ENCODE measurements at places on chromosomes 3 and 15.

- H3K4me1 ChIP-seq = no peaks in the 10 kb centered on the region
- no peak overlapping the region for H3K27ac ChIP-seq
- no peak overlapping the region for H3K4me3 ChIP-seq
- DNase-seq = no peak
- no peaks in the 10 kb centered on the region for H3K36me3 ChIP-seq
Measured at GRCh38 chr3:64462203-64462602, 225.6 kb downstream of the ADAMTS9 start.

- H3K4me3 ChIP-seq = 0 out of 2 replicates have a peak overlapping the region, but pooled peaks have one; percentile 3
- no peaks in the 10 kb centered on the region for H3K27me3 ChIP-seq
- DNase-seq = no peak
- H3K4me1 ChIP-seq = peaks cover 23% of the 10 kb centered on the region
- H3K36me3 ChIP-seq = peaks cover 27% of the 10 kb centered on the region
Measured at GRCh38 chr3:49427586-49427985, 1.5 kb downstream of the NICN1 start.

- DNase-seq = peak; percentile 76
- H3K4me1 ChIP-seq = peaks cover 88% of the 10 kb centered on the region
- peak overlapping the region; percentile 100 for H3K27ac ChIP-seq
- no peaks in the 10 kb centered on the region for H3K27me3 ChIP-seq
- no peak overlapping the region for H3K4me3 ChIP-seq
Measured at GRCh38 chr3:143171141-143171980, 51.8 kb downstream of the CHST2 start.

GRCh38 chr15:38257676-38258075, 5.0 kb downstream of the SPRED1 start:
- H3K27ac ChIP-seq = no peak overlapping the region
- no peaks in the 10 kb centered on the region for H3K4me1 ChIP-seq
- no peak overlapping the region for H3K4me3 ChIP-seq
- H3K27me3 ChIP-seq = peaks cover 7% of the 10 kb centered on the region

DNA sequence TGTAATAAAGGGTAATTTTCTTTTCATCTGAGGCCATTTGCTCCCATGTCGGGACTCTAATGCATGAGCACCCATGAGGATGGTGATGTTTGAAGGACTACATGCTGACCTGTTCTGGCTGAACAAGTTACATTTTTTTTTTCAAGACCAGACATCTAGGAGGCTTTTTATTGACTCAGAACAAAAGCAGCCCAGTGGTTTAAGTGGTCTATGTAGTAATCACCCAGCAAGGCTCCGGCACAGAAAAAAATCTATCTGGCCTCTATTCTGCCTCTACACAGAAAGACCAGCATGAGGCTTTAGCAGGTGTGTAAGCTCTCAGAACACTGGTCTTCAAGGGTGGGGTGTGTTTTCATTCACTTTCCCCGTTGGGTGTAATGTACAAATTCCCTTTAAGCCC, 95.1 kb upstream of the ZBED2 start:
- H3K4me1 ChIP-seq = no peaks in the 10 kb centered on the region
- no peak overlapping the region for H3K4me3 ChIP-seq
- no peaks in the 10 kb centered on the region for H3K27me3 ChIP-seq
- H3K27ac ChIP-seq = no peak overlapping the region
- no peaks in the 10 kb centered on the region for H3K36me3 ChIP-seq

- H3K4me1 ChIP-seq = peaks cover 62% of the 10 kb centered on the region
- H3K27me3 ChIP-seq = no peaks in the 10 kb centered on the region
- H3K4me3 ChIP-seq = peak overlapping the region; percentile 58
Measured at GRCh38 chr15:93861956-93862741, 369.2 kb upstream of the MCTP2 start.

GRCh38 chr15:25862472-25863110, 536 bp downstream of the ATP10A start:
- H3K4me1 ChIP-seq = peaks cover 3% of the 10 kb centered on the region
- no peak overlapping the region for H3K4me3 ChIP-seq
- no peak overlapping the region for H3K27ac ChIP-seq
- no peaks in the 10 kb centered on the region for H3K27me3 ChIP-seq
- DNase-seq = no peak

GRCh38 chr3:18723206-18723810, 298.2 kb upstream of the SATB1 start:
- H3K4me1 ChIP-seq = peaks cover 45% of the 10 kb centered on the region
- H3K4me3 ChIP-seq = no peak overlapping the region
- H3K36me3 ChIP-seq = no peaks in the 10 kb centered on the region

DNA sequence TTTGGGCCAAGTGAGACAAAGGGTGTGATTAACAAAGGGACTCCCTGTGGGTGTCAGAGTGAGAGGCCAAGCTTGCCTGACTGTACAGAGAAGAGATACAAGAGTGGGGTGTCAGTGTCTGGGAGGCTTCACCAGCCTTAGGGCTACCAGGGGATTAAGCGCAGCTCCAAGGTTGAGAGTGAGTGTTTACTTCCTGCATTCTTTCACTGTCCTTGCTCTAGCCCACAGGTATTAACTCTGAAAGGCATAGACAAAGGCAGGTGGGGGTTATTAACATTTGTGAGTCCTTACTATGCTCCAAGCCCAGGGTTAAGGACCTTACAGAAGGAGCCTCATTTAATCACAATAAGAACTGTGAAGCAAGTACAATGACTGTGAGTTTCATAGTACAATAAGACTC, 107.6 kb downstream of the IL20RB start:
- no peak overlapping the region for H3K4me3 ChIP-seq
- peaks cover 11% of the 10 kb centered on the region for H3K27me3 ChIP-seq
- no peak overlapping the region for H3K27ac ChIP-seq
- no peaks in the 10 kb centered on the region for H3K4me1 ChIP-seq
- H3K36me3 ChIP-seq = no peaks in the 10 kb centered on the region

GRCh38 chr3:151037746-151038477, 47.6 kb upstream of the MED12L start:
- H3K27me3 ChIP-seq = no peaks in the 10 kb centered on the region
- no peak overlapping the region for H3K4me3 ChIP-seq
- no peaks in the 10 kb centered on the region for H3K36me3 ChIP-seq
- no peak for DNase-seq

GRCh38 chr3:190356246-190356645, 31.7 kb upstream of the CLDN16 start:
- H3K27ac ChIP-seq = no peak overlapping the region
- H3K4me1 ChIP-seq = no peaks in the 10 kb centered on the region
- no peaks in the 10 kb centered on the region for H3K36me3 ChIP-seq
- DNase-seq = no peak

- H3K27me3 ChIP-seq = no peaks in the 10 kb centered on the region
- H3K27ac ChIP-seq = no peak overlapping the region
- H3K4me3 ChIP-seq = no peak overlapping the region
- no peaks in the 10 kb centered on the region for H3K4me1 ChIP-seq
- no peaks in the 10 kb centered on the region for H3K36me3 ChIP-seq
Measured at GRCh38 chr15:28904541-28905315, 19.0 kb downstream of the APBA2 start.

- no peaks in the 10 kb centered on the region for H3K4me1 ChIP-seq
- no peaks in the 10 kb centered on the region for H3K27me3 ChIP-seq
- no peaks in the 10 kb centered on the region for H3K36me3 ChIP-seq
- H3K27ac ChIP-seq = no peak overlapping the region
Measured at GRCh38 chr15:70863450-70864218, 9.7 kb upstream of the LARP6 start.

GRCh38 chr3:11379824-11380701, 107.9 kb downstream of the ATG7 start:
- H3K27ac ChIP-seq = no peak overlapping the region
- DNase-seq = no peak
- no peak overlapping the region for H3K4me3 ChIP-seq
- no peaks in the 10 kb centered on the region for H3K36me3 ChIP-seq
- H3K27me3 ChIP-seq = no peaks in the 10 kb centered on the region

- no peak overlapping the region for H3K27ac ChIP-seq
- H3K4me3 ChIP-seq = no peak overlapping the region
- no peaks in the 10 kb centered on the region for H3K36me3 ChIP-seq
- no peak for DNase-seq
- peaks cover 3% of the 10 kb centered on the region for H3K27me3 ChIP-seq
Measured at GRCh38 chr15:39504808-39505207, 76.1 kb upstream of the THBS1 start.

DNA sequence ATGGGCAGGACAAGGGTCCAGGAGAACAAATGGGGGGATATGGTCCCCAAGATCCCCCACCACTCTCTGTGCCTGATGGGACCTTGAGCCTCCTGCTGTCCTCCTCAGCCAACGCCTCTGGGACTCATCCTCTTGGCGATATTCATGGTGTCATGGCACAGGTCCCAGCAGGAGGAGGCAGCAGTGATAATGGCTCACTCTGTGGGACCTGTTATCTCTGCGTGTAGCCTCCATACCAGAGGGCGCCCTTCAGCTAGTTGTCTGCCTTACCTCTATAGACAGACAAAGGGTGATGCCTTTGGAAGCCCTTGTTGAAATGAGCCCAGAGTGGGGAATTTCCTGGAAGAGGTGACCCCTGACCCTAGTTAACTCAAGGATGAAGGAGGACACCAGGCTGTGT, 7.4 kb downstream of the ZBTB47 start:
- no peaks in the 10 kb centered on the region for H3K4me1 ChIP-seq
- no peak overlapping the region for H3K4me3 ChIP-seq
- no peaks in the 10 kb centered on the region for H3K27me3 ChIP-seq
- no peaks in the 10 kb centered on the region for H3K36me3 ChIP-seq

GRCh38 chr3:66162766-66163165, 58.0 kb upstream of the SLC25A26 start:
- no peaks in the 10 kb centered on the region for H3K36me3 ChIP-seq
- DNase-seq = no peak
- no peak overlapping the region for H3K27ac ChIP-seq
- H3K4me1 ChIP-seq = no peaks in the 10 kb centered on the region

DNA sequence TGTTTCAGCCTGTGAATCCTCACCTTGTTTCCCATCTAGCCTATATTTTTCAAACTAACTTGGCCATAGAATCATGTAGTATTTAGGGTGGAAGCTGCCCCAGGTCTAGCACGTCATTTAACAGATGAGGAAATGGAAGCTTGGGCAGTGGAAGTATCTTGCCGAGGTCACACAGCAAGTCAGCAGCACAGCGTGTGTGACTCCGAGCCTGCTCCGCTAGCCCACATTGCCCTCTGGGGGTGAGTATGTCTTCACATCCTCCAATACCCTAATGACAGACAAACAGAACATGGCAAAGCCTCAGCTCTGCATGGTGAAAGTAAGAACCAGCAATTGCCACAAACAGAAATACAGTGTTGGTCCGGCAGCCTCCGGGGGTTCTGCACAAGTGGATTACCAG, 2.2 kb upstream of the CCR5 start:
- H3K27me3 ChIP-seq = no peaks in the 10 kb centered on the region
- DNase-seq = peak; percentile 53
- no peaks in the 10 kb centered on the region for H3K36me3 ChIP-seq
- H3K4me1 ChIP-seq = peaks cover 56% of the 10 kb centered on the region
- no peak overlapping the region for H3K4me3 ChIP-seq
- peak overlapping the region; percentile 5 for H3K27ac ChIP-seq

DNA sequence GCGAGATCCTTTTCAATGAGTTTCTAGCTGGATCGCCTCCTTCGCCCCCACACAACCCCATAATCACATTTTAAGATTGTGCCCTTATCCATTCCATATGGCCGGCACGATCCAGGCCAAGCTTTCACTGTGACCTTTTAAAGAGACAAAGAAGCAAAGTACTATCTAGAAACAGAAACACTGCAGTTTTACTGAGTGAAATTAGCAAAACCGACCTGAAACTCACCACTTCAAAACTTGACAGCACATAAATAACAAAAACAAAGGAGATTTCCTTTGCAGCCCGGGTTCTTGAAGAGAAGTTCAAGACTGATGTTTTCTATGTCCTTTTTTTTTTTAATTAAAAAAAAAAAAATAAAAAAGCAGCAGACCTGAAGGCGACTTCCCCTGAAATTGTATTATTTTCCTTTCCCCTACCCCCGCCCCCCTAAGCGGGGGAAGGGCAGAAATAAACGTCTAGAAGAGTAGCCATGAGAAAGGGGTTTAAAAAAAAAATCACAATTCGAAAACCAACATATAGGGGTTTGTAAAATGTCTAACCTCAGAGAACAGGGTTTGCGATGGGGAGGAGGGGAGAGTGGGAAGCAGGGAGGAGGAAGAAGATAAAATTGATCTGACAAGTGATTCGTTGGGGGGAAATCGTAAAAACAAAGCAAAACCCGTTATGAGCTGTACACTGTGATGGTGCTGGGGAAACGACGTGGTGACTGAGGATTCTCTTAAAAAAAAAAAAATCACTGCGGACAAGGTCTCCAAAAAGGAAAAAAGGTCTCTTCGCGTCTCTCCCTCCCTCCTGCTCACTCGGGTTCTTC, 1.5 kb downstream of the SATB1 start:
- peaks cover 25% of the 10 kb centered on the region for H3K36me3 ChIP-seq
- peak; percentile 58 for DNase-seq
- peaks cover 55% of the 10 kb centered on the region for H3K4me1 ChIP-seq
- peak overlapping the region; percentile 76 for H3K4me3 ChIP-seq

GRCh38 chr3:132840201-132840700, 118.0 kb upstream of the NPHP3 start:
- H3K4me1 ChIP-seq = no peaks in the 10 kb centered on the region
- no peak for DNase-seq
- H3K27ac ChIP-seq = no peak overlapping the region
- H3K4me3 ChIP-seq = no peak overlapping the region
- H3K27me3 ChIP-seq = no peaks in the 10 kb centered on the region

DNA sequence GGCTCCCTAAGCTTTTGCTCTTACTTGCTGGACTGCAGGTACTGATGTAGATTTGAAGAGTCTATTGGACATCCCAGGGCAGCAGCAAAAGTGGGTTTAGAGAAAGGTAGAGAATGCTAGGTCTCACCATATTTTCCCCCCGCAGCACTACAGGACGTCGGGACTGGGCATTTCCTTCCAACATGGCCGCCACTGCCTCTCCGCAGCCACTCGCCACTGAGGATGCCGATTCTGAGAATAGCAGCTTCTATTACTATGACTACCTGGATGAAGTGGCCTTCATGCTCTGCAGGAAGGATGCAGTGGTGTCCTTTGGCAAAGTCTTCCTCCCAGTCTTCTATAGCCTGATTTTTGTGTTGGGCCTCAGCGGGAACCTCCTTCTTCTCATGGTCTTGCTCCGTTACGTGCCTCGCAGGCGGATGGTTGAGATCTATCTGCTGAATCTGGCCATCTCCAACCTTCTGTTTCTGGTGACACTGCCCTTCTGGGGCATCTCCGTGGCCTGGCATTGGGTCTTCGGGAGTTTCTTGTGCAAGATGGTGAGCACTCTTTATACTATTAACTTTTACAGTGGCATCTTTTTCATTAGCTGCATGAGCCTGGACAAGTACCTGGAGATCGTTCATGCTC, 11.2 kb downstream of the CYP8B1 start:
- H3K4me1 ChIP-seq = no peaks in the 10 kb centered on the region
- H3K27me3 ChIP-seq = peaks cover 4% of the 10 kb centered on the region
- H3K36me3 ChIP-seq = no peaks in the 10 kb centered on the region
- no peak for DNase-seq
